ENCODE measurements at places on chromosomes 5 and 9.

- DNase-seq, result no peak
Measured at GRCh38 chr9:70410368-70410767, 4.1 kb downstream of the KLF9 start.

GRCh38 chr5:174311531-174312269 lies 266.2 kb downstream of the NSG2 start:
- peak; percentile 71 for DNase-seq

- DNase-seq, result no peak
Measured at GRCh38 chr9:99833735-99834134, 12.1 kb downstream of the NR4A3 start.

DNA sequence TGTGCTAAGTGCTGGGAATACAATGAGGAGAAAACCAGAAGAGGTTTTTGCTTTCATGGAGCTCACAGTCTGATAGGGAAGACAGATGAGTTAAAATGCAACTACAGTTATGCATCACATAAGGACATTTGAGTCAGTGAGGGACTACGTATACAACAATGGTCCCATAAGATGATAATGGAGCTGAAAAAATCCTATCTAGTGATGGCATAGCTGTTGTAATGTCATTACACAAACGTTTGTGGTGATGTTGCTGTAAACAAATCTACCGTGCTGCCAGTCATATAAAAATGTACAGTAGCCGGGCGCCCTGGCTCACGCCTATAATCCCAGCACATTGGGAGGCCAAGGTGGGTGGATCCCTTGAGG lies 110.1 kb upstream of the RAD23B start:
- DNase-seq, result no peak

DNA sequence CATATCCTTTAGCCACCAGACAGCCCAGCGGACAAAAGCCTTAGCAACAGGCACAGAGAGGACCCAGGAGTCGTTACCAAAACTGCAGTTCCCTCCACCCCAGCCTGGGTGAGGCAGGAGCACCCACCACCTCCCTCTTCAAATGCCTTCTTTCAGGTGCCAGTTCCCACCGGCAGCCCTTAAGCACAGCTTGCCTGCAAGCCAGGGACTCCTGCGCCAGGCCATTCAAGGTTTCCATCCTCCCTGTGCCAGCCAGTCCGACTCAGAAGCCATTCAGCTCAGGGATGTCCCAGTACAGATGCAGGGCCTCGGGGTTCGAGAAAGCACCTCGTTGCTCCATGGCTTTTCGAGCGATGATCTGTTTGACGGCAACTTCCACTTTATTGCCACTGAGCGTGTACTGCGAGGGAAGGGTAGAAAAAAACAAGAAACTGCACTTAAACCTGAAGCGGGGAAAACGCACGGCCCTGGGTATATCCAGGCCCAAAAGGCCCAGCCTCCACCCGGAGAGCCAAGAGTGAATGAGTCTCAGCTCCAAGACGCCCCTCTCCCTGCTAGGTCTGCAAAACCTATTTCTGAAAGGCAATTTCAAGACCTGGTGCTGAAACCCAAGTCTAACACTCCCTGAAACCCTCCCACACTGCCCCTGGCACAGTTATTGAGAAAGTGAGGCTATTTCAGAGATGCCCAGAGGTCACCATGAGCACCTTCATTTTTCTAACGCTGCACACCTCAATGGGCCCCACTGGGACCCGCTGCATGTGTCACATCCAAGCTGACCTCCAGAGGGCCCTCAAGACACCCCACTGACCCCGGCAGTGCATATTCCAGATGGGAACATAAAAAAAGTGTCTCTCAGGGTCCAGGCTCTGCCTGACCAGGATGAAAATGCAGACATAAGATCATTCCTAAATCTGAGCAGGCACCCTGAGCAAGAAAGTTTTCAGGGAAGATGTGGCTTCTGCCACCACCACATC lies 36.8 kb upstream of the ZNF354A start:
- DNase-seq, result no peak

GRCh38 chr5:72204946-72205345 lies 97.7 kb downstream of the MAP1B start:
- DNase-seq, result no peak

DNA sequence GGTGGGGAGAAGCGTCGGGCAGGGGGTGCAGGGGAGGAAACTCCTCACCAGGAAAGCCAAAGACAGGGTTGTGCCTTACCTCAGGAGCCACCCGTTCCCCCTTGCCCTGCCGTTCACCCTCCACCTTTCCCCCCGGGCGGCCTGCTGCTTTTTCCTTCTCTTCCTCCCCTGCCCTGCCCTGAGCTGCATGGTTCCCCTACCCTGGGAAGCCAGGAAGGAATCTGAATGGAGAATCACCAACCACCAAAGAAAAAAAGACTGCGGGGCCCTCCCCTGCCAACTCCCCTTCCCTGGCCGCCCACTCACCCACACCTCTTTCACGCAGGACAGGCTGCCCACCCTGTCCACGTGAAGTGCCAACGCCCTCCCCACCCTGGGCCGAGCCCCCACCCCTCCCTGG lies 820 bp upstream of the NFX1 start:
- no peak for DNase-seq

DNA sequence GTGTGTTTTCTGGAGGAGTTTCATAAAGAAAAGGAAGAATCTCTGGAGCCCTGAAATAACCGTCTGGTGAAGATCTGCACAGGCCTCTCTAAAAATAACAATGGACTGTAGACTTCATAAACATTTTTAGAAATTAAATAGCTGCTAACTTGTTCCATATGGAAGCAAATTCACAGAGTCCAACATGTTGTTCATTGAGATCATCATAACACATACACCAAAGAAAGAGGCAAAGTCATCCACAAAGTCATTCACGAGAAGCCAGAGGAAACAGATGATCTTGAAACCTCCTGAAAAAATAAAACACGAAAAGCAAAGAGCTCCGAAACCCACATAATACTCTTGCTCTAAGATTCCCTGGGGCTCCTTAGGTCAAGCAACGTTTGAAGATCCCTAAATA lies 347.8 kb downstream of the EFNA5 start:
- DNase-seq, result no peak

DNA sequence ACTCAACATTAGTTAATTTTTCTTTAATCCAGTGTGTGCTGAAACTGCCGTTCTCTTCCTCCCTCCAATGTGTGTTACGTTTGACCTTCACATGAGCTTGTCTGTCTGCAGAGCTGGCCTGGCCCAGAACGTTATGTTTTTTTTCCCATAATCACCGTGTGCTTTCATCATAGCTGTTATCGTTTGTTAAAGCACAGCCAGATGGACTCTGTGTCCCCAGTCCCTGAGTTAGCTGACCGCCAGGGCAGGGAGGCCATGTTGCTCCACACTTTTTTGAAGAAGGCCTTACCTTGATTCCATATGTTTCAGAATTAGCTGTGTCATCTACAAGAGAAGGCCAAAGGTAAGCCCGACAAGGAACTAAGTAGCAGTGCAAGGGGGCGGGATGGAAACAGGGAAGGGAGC lies 55.7 kb downstream of the HSD17B3 start:
- no peak for DNase-seq

- DNase-seq, result no peak
Measured at GRCh38 chr9:135403733-135404450, 75.7 kb upstream of the PPP1R26 start.

- peak; percentile 44 for DNase-seq
Measured at GRCh38 chr9:34437006-34437925, 21.1 kb downstream of the FAM219A start.

DNA sequence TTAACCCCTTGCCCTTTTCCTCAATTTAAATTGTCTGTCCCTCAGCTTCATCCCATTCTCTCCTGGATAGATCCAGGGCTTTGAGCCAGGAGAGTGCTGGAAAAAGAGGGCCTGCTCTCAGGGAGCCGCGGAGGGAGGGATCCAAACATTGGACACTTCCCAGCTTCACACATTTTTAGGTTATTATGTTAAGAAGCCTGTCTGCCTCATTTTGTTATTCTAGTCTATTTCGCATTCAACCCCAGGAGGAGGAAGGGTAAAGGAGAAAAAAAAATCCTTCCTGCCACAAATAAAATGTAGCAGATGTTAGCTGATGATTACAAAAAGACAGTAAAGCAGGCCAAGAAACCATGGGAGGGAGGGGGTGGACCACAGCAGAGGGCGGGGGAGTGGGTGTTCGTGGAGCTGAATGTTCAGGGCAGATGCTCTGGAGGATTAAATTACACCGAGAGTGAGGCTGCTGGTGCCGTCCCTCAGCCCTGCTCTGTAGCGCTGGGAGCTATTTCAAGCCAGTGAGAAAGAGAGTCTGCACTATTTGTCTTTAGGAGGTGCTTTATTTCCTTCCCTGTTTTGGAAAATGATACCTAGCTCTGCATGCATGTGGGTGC lies 60.6 kb upstream of the ZFR start:
- DNase-seq, result no peak

DNA sequence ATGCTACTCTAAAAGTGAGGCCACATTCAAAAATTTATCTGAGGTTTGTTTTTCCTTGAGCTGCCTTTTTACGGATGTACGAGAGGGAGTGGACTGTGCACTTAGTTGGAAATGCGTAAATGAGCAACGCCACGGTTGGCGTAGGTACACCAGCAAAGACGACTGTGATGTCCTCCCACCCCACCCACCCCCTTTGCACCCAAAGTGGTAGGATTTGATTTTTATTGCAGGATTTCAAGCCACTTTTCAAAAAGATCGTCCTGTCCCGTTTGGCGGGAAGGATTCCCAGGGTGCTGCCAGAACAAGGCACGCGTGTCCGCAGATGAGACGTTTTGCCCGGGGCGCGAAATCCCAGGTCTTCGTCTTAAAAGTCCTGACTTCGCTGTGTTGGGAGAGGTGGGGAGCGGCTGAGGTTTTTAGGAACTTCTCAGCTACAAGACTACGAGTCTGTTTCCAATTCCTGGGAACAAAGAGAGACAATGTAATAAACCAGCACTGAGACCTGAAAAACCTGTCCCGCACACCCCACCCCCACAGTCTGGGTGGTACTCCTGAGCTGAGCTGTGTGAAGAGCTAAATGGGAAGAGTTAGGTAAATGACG lies 1.0 kb upstream of the TLE1 start:
- peak; percentile 72 for DNase-seq
